Chondrocyte (in vitro differentiated cells): ENCODE measurements at places on chromosomes 2 and 18. TPM values are rescaled to one million over a fixed set of nuclear protein-coding genes. Genes with fewer than 3 reads are reported as not detected.

The SESTD1 gene
- total RNA-seq = 67.0 to 101 TPM (median 97.7 TPM) in 3 replicates

The ACKR3 gene
- total RNA-seq = 56.6 to 68.8 TPM (median 57.6 TPM) in 3 replicates

GRCh38 chr2:141517852-141518421, 612.9 kb downstream of the LRP1B start:
- H3K27me3 ChIP-seq = no peaks in the 10 kb centered on the region
- no peak overlapping the region for H3K27ac ChIP-seq
- no peak overlapping the region for H3K4me3 ChIP-seq
- DNase-seq = no peak
- no peaks in the 10 kb centered on the region for H3K36me3 ChIP-seq

GRCh38 chr2:56297671-56298070, 113.9 kb downstream of the CCDC85A start:
- no peak for DNase-seq
- H3K36me3 ChIP-seq = no peaks in the 10 kb centered on the region
- peaks cover 3% of the 10 kb centered on the region for H3K4me1 ChIP-seq
- H3K27me3 ChIP-seq = peaks cover 6% of the 10 kb centered on the region
- no peak overlapping the region for H3K4me3 ChIP-seq
- no peak overlapping the region for H3K27ac ChIP-seq

GRCh38 chr2:74694281-74694680, 40.2 kb downstream of the SEMA4F start:
- no peak for DNase-seq
- H3K4me3 ChIP-seq = no peak overlapping the region
- peaks cover 7% of the 10 kb centered on the region for H3K27me3 ChIP-seq
- H3K27ac ChIP-seq = no peak overlapping the region
- peaks cover 4% of the 10 kb centered on the region for H3K4me1 ChIP-seq
- H3K36me3 ChIP-seq = no peaks in the 10 kb centered on the region

- no peak for DNase-seq
- H3K4me1 ChIP-seq = no peaks in the 10 kb centered on the region
- H3K36me3 ChIP-seq = no peaks in the 10 kb centered on the region
- no peaks in the 10 kb centered on the region for H3K27me3 ChIP-seq
These were observed 319.8 kb downstream of the TDRD15 start for GRCh38 chr2:21443494-21444105.

DNA sequence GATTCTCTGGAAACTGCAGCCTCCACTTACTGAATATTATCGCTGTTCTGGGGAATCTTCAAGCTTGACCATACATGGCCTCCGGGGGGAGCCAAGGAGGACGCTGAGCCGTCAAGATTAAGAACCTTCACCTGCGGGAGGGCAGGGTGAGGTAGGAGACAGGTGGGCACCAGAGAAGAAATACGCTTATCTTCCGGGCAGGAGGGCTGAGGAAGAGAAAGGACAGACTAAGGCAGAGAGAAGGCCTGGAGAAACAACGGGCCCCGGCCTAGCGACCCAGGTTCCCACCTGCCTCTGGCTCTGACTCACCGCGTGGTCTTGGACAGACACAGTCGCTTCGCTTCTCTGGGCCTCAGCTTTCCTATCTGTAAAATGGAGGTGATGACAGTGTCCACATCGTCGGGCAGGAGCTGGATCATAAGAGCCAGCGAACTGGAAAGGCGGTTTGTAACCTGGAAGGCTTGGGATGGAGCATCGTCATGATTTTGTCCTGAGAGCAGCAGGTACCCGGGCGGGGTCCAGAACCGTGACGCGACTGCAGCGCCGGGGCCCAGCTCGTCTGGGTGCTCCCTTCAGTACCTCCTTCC, 659 bp downstream of the ZNF142 start:
- peak overlapping the region; percentile 93 for H3K27ac ChIP-seq
- no peak for DNase-seq
- peaks cover 28% of the 10 kb centered on the region for H3K4me1 ChIP-seq
- peaks cover 10% of the 10 kb centered on the region for H3K36me3 ChIP-seq
- no peaks in the 10 kb centered on the region for H3K27me3 ChIP-seq

GRCh38 chr2:181672255-181673008, 7.9 kb downstream of the NEUROD1 start:
- H3K27ac ChIP-seq = no peak overlapping the region
- DNase-seq = no peak
- no peaks in the 10 kb centered on the region for H3K4me1 ChIP-seq
